ENCODE measurements at places on chromosomes 3 and 15. TPM values are rescaled to one million over a fixed set of nuclear protein-coding genes. Genes with fewer than 3 reads are reported as not detected.

GABRB3 gene
- 2.7 TPM for total RNA-seq

DNAJA4 gene
- total RNA-seq: 5.4 TPM

LEO1 gene
- total RNA-seq: 34.4 TPM

NOX5 gene
- total RNA-seq: 0.25 TPM

IQGAP1 gene
- total RNA-seq: 265 TPM

TRIM42 gene
- not detected for total RNA-seq
